ENCODE measurements at places on chromosomes 16 and 17.

GRCh38 chr16:31505483-31505882 lies 2.7 kb downstream of the RUSF1 start:
- DNase-seq = no peak

GRCh38 chr16:50747207-50747956 lies 5.5 kb downstream of the CYLD start:
- no peak for DNase-seq

DNA sequence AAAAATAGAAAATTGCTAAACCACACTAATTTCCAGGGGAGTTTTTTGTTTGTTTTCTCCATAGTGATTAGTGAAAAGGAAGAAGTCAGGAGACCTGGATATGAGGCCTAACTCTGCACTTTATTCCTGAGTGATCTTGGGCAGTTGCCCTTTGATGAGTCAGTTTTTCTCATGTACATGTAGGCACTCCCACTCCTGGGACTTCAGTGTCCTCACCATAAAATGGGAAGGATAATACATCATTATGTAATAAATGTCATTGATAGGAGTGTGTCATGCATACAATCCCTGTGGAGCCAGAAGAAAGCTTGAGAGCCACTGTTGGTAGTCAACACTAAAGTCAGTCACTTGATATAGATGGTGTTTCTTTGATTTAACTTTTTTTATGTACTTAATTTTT lies 32.5 kb downstream of the WIPF2 start:
- peak; percentile 87 for DNase-seq

- DNase-seq = peak; percentile 42
Observed at GRCh38 chr17:47615766-47616424, 33.8 kb upstream of the KPNB1 start.

DNA sequence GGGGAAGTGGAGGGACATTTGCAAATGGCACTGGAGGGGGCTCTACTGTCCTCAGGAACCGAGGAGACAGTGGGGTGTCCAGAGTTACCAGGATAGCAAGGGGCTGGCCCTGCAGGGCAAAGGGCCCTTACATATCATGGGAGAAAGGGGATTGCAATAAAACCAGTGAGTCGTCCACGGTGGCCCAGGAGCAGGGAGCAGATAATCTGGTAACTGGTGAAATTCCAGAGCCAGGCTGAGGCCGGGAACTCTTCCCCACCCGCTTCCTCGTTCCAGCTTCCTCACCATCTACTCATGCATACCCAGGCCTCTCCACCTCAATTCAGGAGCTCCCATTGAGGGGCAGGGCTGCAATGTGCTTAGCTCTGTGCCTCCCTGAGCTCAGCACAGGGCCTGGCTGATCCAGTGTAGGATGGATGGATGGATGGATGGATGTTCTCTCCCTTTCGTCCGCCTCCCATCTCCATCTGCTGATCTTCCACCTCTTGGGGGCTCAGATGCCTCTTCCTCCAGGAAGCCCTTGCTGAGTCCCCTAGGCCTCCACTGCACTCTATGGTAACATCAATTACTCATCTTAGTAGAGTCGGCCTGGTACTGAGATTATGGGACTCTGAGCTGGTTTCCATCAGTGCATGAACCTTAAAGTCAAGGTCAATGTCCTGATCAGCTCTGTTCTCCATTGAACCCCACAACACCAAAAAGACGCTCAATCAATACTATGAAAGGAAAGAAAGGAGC lies 41.2 kb upstream of the NDRG4 start:
- no peak for DNase-seq

DNA sequence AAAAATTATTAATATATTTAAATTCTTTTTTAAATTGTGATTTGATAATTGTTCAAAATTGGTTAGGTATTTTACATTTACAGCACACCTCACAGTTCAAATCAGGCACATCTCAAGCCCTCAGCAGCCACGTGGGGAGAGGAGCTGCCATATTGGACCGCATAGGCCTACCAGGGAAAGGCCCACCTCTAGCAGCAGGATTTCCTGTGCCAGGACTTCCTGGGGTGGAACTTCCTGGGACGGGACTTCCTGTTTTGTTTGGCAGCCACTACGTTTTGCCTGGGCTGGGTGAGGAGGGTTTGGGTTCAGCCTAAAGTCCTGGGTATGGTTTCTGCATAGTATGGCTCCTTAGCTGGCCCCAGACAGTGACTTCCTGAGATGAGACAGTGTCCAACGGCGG lies 298.5 kb upstream of the FOXF1 start:
- no peak for DNase-seq

- DNase-seq = no peak
Observed at GRCh38 chr16:78763821-78764440, 664.5 kb downstream of the WWOX start.

GRCh38 chr16:77297996-77298395 lies 98.8 kb downstream of the SYCE1L start:
- DNase-seq = no peak

GRCh38 chr17:65145743-65146142 lies 8.6 kb downstream of the RGS9 start:
- DNase-seq = no peak

DNA sequence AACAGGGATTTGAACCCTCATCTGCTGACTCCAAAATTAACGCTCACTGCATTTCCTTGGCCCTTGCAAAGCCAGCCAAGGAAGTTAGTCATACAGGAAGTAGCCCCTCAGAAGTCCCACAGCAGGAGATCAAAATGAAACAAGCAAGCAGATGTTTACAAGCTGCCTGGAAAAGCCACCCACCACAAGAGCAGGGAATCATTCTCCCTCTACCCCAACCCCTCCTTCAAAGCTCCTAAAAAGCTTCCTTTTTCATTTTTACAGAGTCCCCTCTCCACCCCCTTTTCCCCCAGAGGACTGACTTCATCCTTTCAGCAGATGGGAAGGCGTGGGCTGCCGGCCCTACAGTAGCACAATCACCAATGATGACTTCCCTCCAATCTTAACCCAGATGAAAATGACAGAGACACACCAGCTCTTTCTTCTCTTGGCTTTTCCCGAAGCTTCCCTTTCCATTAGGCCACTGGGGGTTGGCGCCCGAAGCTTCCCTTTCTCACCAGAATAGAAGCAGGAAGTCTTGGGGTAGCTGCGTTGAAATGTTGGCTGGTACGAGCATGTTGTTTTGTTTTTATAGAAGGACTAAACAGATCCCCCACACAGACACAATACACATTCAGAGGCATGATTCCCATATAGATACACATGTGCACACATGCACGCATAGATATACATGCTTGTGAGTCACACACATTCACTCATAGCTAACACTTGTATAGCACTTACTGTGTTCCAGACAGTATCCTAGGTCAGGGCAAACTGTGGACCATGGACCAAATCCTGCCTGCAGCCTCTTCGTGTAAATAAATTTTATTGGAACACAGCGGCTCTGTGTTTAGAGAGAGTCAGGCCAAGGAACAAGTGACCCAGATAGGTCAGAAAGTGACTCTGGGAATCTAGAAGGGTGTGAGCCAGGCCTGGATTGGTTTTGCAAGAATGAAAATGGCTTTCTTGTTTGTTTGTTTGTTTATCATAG lies 17.4 kb downstream of the ITPRIPL2 start:
- DNase-seq = peak; percentile 78

DNA sequence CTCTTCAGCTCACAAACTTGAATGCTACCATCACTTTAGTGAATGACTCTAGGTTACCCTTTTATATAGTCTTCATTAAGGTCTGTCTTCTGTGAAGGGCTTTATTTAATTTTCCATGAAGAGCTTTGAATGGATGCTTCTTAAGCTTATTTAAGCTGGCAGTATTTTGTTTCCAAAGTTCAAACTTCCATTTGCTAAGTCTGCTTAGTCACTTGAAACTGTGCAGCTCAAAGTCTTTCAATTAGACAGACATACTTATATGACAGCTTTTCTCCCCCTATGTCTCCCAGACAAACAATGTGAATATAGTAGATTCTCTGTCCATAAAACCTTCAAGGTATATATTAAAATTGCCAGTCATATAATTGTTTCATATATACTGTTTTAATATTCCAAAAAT lies 23.5 kb downstream of the TXNDC11 start:
- no peak for DNase-seq

DNA sequence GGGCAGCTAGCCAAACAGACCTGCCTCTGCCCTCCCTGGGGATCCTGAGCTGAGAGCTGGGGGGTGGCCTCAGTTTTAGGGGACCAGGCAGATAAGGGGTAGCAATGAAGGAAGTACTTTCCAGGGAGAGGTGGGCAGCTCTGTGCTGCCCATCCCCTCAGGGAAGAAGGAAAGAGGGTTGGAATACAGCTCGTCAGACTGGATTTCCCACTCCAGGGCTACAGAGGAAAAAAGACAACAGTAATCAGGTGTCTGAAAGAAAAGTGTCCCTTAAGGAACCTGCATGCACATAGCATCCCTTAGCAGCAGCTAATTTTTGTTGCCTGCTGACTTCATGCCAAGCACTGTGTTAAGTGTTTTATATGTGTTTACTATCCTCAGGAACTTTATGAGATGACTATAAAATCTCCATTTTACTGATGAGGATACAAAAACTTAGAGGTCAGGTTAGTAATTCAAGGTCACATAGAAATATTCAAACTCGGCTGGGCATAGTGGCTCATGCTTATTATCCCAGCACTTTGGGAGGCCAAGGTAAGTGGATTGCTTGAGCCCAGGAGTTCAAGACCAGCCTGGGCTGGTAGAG lies 3.2 kb upstream of the MRPL58 start:
- DNase-seq = no peak

DNA sequence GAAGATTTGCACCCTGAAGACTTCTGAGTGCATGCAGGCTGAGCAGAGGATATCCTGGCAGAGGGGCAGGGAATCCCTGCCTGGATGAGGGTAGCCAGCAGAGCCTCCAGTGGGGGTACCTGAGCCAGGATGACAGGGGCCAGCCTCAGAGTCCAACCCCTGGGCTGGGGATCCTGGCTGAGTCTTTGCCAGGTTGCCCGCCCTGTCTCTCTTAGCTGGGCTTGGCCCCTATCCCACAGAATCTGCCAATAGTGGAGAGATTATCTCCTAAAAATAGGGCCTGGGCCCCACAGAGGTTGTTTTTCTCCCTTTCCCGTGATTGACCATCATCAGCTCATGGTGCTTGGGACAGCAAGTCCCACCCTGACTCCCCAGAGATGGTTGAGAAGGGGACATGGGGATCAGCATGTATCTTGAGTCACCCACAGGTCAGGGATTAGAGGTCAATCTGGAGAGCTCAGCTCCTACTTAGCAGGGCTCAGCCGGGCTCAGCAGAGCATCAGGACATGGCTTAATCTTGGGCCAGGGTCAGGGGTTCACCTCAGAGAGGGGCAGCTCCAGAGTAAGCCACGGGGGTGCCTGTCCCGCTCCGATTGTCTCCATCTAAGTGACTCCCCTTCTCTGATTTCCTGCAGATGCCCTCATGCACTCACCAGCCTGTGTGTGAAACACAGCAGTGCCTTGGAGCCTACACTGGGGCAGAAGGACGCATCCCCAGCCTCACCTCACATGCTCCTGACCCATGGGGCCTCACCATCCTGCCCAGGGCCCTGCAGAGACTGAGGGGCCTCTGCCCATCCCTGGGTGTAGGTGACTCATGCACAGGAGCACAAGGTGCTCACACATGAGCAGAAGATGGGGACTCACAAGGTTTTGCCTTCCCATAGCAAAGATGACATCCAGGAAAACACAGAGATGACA lies 11.5 kb downstream of the CDH16 start:
- DNase-seq = no peak

DNA sequence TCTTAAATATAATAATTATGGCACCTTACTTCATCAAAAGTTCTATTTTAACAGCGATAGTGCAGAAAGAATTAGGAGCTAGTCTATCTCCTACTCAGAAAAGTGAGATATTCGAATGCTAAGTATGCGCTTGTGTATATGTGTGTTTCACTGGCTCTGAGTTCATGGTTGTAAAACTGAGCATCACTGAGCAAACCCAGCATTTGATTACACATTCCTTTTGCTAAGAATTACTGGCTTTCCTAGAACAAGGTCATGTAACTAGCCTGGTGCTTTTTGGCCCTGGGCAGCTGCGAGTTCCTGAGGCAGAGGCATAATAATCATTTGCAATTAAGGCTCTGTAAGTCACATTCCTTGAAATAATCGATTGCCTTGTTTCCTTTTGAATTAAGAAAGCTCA lies 157.2 kb downstream of the SNX29 start:
- no peak for DNase-seq

GRCh38 chr16:58031016-58031800 lies 5.7 kb downstream of the MMP15 start:
- DNase-seq = no peak

- DNase-seq = no peak
Observed at GRCh38 chr17:30113213-30113612, 3.4 kb upstream of the NSRP1 start.

GRCh38 chr17:68610554-68610953 lies 9.4 kb upstream of the FAM20A start:
- no peak for DNase-seq

Data from COLO829 (cell line).